IPS-NIHi11 (cell line): ENCODE measurements at places on chromosomes 5 and 9.

GRCh38 chr9:130995086-130996011 is 13.6 kb upstream of the LAMC3 start:
- DNase-seq = no peak

GRCh38 chr9:35277628-35278359 is 116.0 kb downstream of the UNC13B start:
- no peak for DNase-seq

GRCh38 chr5:59678943-59679342 is 214.6 kb downstream of the PDE4D start:
- no peak for DNase-seq

DNA sequence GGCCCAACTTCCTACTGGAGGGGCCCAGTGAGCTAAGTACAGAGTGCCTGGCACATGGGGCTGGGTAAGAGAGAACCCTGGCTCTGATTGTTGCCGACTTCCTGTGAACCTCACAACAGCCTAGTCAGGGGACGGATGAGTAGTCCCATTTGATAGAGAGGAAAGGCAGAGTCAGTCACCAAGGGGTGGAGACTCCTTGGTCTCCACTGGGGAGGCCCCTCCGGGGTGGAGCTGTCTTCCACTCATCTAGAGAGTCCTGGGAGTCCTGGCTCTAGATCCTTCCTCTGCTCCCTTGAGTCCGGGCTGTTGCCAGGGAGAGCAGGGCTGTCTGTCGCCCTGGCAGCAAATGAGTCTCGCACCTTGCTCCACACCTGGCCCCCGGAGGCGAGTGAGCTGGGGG is 8.0 kb downstream of the GRK6 start:
- DNase-seq = no peak
